ENCODE measurements at places on chromosomes 7 and 10.

DNA sequence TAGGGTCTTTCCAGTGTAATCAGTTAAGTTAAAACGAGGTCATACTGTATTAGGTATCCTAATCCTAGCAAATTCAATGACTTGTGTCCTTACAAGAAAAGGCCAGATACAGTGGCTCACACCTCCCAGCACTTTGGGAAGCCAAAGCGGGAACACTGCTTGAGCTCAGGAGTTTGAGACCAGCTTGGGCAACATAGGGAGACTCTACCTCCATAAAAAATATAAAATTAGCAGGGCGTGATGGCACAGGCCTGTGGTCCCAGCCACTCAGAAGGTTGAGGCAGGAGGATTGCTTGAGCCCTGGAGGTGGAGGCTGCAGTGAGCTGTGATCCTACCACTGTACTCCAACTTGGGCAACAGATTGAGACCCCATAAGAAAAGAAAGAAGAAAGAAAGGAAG, 61.1 kb downstream of the CXCL12 start:
- DNase-seq, result no peak

DNA sequence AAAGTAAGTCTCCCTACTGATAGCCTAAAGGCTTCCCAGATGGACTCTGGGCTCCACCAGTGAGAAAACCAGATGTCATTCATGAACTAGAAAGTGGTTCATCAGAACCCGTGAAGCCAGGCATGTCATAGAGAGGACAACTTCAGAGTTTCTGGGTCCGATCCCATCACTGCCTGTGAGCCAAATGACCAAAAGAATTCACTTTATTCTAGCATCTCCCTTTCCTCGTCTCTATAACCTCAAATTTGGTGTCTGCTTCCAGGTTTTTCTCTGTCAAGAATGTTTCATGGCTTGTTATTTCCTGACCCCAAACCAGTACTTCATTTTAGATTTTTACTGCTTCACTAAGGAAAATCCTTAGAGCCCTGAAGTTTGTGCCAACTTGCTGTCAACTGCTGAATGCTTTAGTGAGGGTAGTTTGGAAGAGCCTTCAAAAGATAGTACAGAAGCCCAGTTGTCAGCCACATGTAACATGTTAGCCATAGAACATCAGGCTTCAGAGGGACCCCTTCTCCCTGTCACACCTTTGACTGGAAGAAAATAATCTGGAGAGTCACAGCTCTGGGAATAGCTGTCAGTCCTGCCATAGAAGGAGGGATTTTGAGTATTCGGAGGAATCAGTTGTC, 34.0 kb downstream of the ITGB8 start:
- no peak for DNase-seq

DNA sequence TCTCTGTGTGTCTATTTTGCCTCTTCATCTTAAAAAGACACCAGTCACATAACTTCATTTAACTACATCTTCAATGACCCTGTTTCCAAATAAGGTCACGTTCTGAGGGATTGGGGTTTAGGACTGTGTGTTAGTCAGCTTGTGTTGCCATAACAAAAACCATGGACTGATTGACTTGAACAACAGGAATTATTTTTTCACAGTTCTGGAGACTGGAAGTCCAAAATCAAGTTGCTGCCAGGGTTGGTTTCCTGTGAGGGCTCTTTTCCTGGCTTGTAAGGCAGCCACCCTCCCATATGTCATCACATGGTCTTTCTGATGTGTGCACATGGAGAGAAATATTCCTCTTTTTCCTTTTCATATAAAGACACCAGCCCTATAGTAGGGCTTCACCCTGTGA, 55.3 kb downstream of the REEP3 start:
- no peak for DNase-seq

GRCh38 chr7:101240226-101241014, 2.8 kb upstream of the CLDN15 start:
- DNase-seq, result no peak

DNA sequence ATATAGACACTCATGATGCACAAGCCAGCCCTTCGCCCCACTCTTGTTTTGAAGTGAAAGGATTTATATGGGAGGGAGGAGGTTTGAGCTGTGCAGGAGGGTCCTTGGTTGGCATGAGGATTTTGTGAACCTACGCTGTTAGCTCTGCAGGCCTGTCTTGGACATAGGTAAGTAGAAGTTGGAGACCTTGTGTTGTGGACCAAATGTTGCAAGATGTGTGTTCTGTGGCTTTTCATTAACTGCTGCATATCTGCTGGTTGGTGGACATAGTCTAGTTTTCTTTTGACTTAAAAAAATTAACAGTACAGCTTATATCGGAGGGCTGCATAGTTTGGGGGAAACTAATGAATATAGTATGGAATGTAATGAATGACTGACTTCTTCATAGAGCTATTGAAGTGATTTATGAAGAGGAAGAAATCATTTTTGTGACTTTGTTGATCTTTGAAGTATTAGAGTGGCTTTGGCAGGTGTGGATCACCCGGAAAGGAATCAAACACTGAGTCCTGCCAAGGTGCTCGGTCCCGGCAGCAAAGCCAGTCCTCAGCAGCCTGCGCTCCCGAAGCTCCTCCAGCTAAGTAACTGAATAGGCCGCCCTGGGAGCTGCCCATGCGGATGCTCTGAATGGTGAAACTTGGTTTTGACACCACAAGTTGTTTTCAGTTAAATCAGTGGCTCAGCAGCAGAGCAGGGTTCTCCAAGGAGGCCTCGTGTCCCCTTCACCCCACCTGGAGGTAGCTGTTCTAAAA, 3.2 kb downstream of the MGMT start:
- DNase-seq, result no peak

GRCh38 chr10:24872049-24872789, 80.2 kb downstream of the PRTFDC1 start:
- no peak for DNase-seq

DNA sequence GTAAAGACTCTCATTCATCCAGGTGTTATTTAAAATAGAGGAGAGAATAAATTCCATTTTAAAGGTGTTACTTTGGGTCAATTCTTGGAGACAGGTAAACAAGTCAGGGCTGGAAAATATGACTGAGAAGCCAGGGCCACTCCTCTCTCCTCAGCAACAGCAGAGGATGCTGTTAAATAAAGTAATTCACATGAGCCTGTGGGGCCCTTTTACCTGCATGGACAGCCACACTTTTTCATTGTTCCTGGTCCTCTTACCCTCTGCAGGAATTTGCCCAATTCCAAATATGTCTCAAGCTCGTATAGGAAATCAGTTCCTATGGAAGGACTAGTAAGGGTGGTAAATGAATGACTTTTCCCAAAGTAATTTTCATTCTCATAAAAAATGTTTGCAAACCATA, 420.1 kb upstream of the KLF6 start:
- DNase-seq, result no peak

GRCh38 chr7:130207642-130208041, at the start of gene SSMEM1:
Gene SSMEM1, plus strand, starts transcription at chr7:130207860. Its CDS starts 51 bp downstream, at chr7:130207911.
- DNase-seq, result no peak

- DNase-seq, result no peak
These were observed 35.8 kb downstream of the GBX1 start for GRCh38 chr7:151131592-151132293.

GRCh38 chr10:1673568-1674345, 63.6 kb downstream of the ADARB2 start:
- no peak for DNase-seq

- peak; percentile 15 for DNase-seq
These were observed 258.0 kb upstream of the PRKCQ start for GRCh38 chr10:6838118-6838517.

GRCh38 chr10:33252794-33253203, 81.7 kb downstream of the NRP1 start:
- no peak for DNase-seq

- no peak for DNase-seq
These were observed 2.8 kb downstream of the FHIP2A start for GRCh38 chr10:114824391-114824790.

DNA sequence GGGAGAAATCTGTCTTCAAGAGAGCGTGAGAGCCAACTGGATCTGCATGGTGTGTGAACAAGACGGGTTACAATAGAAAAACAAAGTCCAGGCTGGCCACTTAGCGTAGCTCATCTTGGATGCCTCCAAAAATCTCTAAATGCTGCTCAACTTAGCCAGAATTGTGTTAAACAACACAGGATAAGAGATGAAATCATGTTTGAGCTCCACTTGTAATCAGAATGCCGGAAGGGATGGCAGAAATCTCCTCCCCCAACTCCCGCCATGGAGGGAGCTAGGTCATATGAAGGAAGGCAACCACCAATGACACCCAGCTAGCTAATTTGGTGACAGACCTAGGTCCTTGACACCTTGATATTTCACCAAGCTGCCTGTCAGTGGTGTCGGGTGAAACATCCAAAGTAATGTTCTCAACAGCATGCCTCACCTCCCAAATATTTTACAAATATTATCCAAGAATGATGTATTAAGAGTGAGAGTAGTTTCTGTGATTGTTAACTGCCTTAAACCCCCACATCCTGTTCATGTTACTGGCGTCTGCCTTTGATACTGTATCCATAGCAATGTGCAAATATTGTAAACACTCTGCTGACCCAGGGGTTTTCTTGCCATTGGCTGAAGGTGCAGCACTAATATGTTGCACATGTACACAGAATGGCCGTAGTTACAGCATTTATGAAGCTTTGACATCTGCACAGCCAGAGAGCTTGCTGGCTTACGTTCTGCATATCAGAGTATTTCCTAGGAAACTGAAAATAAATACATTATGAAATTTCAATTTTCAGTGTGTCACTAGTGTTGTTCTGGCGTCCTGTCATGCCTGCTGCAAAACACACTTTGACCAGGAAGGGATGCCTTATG, 25.8 kb downstream of the TMEM254 start:
- no peak for DNase-seq

DNA sequence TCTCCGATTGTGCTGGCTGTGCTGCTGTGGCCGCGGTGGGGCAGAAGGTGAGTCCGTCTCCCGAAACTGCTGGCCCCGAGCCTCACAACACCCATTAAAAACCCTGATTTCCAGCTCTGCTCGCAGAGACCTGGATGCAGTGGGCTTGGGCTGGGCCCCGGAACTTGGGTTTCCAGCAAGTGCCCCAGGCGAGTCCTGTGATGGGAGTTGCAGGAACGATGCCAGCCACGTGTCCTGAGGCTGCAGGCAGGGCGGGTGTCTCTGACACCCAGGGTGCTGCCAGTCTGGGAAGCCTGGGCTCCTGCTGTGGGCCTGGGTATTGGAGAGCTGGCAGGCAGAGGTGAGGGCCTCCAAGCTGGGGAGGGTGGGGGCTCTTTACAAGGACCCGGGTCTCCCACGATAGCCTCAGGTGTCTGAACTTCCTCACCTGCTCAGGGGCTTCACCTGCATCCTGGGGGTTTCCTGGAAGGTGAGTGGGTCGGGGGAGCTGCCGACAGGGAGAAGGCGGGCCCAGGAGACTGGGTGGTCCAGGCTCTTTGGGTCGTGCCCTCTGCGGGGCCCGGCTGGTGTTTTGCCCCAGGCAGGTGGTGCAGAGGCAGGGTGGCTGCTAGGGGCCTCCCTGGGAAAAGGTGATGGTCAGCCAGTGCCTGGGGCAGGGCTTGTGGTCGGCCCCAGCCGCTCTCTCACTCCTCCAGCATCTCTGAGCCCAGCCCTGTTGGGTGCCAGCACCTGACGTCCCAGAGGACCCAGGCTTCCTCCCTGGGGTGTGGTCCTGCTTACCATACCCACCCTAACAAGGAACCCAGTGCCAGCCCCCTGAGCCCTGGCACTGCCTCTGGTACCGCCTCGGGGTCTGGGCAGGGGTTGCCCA, 180.3 kb downstream of the DNAJB6 start:
- DNase-seq, result no peak

DNA sequence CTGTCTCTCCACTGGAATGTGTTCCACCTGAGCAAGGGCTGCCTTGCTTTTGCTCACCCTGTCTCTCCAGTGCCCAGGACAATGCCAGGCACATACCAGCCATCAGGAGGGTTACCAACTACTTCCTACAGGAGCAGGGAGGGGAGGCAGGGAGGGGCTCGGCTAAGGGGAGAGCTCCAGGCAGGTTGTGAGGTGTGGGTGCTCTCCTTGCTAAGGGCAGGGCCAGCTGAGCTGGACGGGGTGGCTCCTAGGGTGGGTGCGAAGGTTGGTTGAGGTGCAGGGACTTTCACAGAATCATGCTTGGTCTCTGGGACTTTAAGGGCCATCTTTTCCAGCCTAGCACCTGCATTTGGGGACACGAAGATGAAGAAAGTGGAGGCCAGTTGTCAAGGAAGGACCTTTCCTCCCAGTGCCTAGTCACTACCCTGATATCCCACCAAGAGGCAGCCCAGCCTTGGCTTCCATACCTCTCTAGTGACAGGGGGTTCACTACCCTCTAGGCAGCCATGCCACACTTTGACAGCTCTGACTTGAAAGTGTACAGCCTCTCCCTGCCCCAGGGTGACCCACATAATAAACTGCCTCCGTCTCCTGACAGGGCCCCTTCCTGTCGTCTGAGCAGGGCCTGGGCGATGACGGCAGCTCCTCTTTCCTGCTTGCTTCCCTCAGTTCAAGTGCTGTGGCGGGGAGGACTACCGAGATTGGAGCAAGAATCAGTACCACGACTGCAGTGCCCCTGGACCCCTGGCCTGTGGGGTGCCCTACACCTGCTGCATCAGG, 46.5 kb downstream of the TSPAN15 start:
- no peak for DNase-seq

DNA sequence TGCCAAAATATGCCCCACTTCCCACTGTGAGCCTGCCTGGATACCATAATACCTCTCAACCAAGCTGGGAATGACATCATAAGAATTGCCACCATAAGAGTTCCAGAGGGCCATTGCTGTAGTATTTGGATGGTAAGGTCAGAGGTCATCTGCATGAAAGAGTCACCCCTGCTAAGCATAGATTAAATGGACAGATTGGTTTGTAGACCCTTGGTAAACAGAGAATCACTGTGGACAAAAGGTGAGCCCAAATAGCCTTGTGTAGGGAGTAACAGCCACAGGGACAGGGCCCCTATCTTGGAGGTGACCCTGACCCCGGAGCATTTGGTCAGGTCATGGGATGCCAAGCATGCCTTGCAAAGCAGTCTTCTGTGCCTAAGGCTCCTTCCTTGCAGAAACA, 129.7 kb downstream of the GPAM start:
- no peak for DNase-seq

- DNase-seq, result no peak
These were observed 46.1 kb downstream of the ASB13 start for GRCh38 chr10:5620223-5620721.

GRCh38 chr10:98408799-98409198, 6.2 kb downstream of the PYROXD2 start:
- DNase-seq, result no peak

DNA sequence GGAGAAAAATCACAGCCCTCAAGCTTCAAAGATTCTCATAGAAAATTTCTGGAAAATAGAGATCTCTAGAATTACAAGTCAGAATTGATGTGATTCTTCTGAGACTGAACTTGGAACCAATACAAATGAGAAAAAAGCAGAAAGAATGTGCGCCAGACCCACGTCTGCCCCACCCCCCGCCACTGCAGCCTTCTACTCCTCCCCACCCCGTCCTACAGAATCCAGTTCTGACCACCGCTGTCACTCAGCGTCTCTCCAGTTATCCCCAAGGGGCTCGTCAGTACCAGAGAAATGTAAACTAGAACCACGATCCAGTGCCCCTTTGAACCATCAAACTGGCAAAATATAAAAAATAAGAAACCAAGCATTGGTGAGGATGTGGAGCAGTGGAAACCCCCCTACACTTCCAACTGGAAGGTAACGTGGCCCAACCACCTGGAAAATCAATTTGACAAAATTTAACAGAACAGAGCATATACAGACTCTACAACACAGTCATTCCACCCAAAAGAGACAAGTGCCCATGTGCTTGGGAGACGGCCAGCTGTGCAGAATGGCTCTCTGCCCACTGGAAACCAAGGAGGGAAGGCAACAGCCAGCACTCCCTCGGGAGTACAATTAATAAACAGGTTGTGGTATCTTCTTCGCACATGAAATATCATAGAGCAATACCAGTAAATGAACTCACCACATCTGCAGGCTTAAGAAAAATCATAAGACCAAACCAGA, 397.9 kb downstream of the TNS3 start:
- DNase-seq, result no peak
